ENCODE measurements at places on chromosomes 1 and 21.
A peak's percentile ranks its signal among the peaks of the same experiment; 100 is the strongest.

GRCh38 chr1:41689139-41689538, 204.7 kb upstream of the EDN2 start:
- no peak for DNase-seq

DNA sequence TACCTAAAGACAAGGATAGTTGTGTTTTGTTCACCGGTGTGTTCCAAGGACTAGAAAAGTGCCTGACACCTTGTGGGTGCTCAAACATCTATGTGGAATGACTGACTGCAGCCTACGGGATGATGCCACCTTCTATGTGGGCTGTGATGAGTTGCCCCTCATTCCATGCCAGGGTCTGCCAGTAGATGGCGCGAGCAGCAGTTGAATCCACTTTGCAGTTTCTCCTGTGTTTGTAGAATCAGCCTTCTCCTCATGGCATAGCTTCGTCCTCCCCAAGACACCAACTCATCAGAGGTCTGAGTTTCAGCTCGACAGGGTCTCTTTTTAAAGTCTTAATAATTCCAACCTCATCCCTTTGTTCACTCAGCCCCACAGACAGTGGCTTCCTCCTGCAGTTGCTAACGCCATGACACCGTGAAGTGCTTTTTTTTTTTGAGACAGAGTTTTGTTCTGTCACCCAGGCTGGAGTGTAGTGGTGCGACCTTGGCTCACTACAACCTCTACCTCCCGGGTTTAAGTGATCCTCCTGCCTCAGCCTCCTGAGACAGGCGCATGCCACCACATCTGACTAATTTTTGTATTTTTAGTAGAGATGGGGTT, 133.7 kb downstream of the CAPN8 start:
- peak; percentile 11 for DNase-seq

- DNase-seq = no peak
Measured at GRCh38 chr1:81489372-81489934, 311.3 kb upstream of the ADGRL2 start.

DNA sequence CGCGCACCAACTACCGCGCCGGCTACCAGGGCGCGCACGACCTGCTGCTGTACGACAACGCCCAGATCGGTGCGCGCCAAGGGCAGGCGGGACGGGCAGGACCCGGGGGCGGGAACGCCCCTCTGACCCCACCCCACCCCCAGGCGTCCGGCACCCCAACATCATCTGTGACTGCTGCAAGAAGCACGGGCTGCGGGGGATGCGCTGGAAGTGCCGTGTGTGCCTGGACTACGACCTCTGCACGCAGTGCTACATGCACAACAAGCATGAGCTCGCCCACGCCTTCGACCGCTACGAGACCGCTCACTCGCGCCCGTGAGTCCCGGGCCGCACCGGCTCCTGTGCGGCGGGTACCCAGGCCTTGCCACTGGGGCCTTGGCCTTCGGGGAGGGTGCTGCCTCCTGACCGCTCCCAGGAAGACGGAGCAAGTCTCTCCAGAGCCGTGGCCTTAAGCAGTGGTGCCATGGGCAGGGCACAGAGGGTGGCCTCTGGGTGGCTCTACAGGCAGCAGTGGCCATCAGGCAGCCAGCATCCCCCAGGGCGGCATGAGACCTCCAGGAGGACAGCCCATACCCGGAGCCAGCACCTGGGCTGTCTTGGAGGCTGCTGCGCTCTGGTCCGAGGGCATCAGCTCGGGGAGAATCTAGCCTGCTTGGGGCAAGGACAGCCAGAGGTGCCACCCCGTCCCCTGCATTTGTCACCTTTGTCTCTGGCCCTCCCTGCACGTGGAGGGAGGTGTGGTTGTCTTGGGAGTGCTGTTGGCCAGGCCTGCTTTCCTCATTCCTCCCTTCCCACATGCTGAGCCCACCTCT, 8.1 kb upstream of the MMP23B start:
- DNase-seq = no peak

DNA sequence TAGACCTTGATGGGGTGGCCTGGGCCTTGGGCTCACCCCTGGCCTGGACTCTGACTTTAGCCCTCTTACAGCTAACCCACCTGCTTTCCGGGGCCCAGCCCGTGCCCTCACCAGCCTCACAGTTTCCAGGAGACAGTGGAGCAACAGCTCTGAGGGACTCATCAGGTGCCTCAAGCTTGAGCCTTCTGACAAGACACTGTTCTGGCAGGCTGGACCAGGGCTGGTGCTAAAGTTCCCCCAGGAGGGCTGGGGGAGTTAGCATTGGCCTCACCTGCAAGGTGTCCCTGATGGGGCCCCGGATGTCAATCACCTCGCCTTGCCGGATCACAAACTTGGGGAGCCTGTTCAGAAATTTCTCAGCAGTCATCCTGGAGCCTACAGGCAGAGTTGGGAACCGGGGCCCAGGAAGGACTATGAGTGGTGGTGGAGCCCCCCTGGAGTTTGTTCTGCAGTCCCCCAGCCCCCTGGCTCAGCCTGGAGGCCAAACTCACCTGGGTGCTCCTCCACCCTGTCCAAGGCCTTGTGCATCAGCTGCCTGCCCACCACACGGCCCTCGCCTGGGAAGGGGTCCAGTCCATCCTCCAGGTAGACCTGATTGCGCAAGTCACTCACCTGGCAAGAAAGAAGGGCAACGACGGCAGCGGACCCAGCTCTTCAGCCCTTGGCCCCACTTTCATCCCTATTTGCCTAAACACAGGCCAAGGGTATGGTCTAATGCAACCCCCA, 4.1 kb downstream of the SH3BGRL3 start:
- no peak for DNase-seq

GRCh38 chr1:50747394-50747793, 212.7 kb downstream of the FAF1 start:
- DNase-seq = no peak

DNA sequence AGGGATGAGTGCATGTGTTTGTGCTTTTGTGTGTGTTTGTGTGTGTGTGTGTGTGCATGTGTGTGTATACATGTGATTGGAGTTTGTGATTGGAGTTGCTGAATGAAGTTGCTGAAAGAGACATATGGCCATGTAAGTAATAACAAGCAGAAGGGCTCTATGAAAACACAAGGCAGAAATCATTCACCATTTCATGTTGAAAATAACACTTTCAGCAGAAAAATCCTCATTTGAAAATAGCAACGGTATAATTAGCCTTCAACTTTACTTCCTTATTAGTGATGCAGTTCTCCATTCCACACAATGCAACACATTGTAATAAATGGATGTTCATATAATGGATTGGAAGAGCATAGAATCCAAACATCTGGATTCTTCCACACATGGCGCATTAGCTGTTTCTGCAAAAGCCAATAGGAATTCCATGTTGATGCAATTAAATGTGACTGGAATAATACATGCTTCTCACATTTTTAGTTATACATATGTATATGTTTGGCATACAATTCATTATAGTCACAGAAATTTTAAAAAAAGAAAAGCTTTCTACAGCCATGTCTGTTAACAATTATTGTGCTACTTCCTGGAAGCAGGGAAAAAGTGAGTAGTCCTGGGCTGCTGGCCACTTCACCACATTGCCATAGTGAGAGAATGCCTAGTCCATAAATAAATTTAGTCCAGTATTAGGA, 538.0 kb downstream of the LTN1 start:
- DNase-seq = no peak

DNA sequence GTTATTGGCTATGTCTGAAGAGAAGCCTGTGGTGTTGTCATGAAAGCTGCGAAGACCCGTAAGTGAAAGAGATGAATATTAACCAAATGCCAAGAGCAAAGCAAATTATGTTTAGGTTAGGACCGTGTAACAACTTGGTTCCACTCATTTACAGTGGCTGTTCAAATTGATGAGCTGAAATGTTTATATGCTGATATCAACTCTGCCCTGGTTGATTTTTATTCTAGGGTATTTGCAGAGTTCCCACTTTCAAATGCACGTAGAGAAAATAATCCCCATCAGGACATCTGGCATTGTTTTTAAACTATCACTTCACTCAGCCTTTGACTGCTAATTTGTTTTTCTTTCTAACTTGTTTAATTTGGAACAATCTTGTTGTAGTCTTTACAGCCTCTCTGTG, 581.6 kb upstream of the ADAMTS5 start:
- DNase-seq = no peak

GRCh38 chr1:212467843-212468482, 35.2 kb downstream of the NENF start:
- DNase-seq = no peak

DNA sequence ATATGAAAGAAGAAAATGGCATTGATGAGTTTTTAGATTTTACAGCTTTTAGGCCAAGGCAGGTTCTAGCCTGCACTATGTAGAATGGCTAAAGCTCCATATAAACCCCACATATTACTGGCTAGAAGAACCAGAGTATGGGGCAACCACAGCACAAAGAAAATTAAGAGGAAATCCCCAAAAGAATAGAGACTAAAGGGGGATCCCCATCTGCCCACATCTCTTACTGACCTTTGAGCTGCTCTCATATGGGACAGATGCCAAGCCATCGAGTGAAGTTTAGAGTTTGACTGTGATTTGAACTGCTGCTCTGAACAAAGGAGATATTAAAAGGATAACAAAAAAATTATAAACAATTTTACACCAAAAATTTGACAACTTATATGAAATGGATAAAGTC, 102.2 kb upstream of the HAO2 start:
- DNase-seq = no peak

- no peak for DNase-seq
Measured at GRCh38 chr1:236904892-236905741, 99.1 kb downstream of the MT1HL1 start.

DNA sequence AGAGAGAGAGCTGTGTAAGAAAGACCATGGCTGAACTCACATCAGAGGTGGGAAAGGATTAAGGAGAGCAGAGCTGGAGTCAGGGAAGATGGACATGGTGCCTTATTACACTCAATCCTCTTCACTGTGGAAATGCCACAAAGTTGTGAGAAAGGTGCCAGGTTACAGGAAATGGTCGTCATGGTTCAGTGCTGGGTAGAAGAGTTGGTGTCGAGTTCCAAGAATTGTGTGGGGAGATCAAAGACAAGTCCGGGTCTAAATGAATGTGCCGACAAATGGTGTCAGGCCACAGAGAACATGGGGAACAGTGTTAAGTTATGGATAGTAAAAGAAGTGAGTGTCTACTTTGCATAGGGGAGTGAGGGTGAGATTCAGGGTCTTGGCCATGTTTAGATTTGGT, 40.9 kb downstream of the LAMC2 start:
- no peak for DNase-seq

DNA sequence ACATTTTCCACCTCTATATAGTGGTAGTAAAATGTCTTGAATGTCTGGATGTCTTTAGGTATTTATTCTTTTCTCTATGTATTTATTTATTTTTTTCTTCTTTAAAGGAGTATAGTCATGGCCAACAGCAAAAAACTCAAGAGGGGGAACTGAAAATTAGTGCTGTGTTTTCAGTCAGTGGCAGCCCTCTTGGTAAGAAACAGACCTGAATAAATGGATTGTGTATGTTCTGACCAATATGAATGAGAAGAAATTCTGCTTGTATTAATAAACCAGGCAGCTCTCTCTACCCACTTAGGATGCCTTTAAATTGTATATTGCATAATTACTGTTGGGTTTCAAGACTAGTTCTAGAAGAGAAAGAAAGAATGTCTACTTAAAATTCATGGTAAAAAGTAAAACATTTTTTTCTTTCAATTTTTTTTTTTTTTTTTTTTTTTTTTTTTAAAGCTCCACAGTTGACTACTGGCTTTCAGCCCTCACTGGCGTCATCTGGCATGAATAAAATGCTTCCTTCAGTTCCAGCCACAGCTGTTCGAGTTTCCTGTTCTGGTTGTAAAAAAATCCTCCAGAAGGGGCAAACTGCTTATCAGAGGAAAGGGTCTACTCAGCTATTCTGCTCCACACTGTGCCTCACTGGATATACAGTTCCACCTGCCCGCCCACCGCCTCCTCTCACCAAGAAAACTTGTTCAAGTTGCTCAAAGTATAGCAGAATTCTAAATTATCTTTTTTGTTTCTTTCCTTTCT, 101.6 kb downstream of the ZMYM4 start:
- DNase-seq = no peak

- no peak for DNase-seq
Measured at GRCh38 chr1:94522304-94522703, 19.3 kb downstream of the F3 start.

DNA sequence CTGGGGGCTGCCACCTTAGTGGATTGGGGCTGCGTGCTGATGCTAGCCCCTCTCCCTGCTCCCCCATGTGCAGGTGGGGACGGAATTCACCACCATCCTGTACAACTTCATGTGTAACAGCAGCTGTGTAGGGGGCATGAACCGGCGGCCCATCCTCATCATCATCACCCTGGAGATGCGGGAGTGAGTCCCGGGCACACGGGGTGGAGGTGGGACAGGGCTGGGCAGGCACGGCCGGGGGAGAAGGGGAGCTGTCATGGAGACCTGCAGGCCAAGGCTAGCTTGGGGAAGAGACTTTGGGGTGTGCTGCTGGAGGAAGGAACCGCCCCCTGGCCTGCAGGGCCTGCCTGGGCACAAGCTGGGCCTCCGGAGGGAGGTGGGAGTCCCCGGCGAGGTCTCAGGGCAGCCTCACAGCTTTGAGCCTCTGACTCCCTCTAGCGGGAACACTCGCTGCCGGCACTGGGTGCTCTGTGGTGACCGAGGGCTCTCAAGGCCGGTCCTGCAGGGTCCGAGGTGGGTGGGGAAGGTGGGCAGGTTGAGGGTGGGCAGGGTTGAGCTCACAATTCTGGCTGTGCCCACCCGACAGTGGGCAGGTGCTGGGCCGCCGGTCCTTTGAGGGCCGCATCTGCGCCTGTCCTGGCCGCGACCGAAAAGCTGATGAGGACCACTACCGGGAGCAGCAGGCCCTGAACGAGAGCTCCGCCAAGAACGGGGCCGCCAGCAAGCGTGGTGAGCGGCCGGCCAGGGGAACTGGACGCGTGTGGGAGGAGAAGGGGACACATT, 25.0 kb upstream of the CCDC27 start:
- no peak for DNase-seq

All from stimulated activated CD8-positive, alpha-beta memory T cell treated with anti-CD3 and anti-CD28 coated beads, Interleukin-4, amount 100 ng/mL, for 24 hours (primary cell).